ENCODE measurements at places on chromosomes 6 and 20.

DNA sequence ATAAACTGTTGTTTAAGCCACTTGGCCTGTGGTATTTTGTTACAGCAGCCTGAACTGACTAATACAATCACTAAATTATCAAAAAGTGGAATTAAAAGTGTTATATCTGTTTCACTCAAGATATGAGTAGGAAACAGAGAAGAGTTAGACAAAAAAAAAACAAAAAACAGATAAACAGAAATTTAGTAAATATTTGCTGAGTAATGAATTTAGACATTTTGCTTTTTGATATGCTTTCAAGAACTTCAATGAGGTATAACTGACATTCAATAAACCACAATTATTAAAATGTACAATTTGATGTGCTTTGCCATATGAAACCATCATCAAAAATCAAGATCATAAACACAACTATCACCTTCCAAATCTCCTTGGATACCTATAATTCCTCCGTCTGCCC, 369.2 kb downstream of the PAX1 start:
- DNase-seq: no peak

DNA sequence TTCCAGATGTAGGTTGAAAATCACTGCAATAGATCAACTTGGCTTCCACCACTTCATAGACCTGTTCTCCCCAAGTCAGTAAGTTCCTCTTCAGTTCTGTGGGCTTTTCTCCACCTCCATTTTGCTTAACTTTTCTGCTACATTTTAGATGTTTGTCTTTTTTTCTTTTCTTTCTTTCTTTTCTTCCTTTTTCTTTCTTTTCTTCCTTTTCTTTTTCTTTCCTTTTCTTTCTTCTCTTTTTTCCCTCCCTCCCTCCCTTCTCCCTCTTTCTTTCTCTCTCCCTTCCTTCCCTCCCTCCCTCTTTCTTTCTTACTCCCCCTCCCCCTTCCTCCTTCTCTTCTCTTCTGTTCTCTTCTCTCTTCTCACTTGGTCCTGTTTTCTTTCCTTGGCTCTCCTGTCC, 6.9 kb upstream of the FAM8A1 start:
- no peak for DNase-seq

DNA sequence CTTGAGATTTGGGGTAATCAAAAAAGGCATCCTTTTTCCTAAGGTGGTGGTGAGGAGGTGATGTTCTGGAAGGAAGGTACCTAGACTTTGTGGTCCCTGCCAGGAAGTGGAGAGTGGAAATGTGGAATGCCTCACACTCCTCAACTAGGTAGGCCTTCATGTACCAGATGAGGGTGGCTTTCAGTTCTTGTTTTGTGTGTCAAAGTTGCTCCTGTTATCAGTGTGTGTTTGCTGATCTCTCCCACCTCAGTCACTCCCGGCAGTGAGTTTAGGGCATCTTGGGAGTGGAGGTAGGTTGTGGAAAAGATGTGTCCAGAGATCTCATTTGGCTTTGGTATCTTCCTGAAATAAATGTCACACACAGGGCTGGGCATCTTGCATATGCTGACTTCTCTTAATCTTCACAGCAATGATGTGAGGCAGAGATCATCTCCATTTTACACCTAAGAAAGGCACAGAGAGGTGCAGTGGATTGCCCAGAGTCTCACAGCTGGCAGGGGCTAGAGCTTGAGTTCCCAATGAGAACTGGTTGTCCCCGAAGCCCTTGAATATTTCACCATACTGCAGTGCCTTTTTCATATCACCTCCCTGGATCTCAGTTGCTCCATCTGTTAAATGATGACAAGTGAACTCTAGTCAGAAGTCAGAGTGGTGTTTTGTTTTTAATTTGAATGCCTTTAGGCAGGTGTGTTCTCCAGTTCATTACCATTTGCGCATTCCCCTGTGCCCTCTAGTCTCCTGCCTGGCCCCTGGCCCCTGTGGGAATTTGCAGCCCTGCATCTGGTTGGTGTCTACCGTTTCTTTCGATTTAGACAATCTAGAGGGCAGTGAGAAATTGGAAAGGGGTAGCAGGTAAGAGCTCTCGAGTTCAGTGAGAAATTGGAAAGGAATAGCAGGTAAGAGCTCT, 2.9 kb downstream of the PKIG start:
- DNase-seq: no peak

DNA sequence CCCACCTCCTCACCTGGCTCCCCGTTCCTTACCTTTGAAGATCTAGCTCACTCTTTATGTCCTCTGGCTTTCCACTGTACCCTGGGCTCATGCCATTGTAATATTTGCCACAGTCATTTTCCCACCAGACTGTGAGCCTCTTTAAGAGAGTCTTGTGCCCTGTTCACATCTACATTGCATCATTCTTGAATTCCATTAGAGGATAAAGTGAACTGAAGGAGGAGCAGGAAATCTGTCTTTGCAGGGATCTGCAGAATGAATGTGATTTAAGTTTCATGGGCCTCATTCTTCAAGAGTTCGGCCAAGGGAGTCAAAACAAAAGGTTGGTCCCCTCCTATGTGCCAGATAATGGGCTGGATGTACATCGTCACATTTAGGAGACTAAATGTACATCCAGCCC, 272.6 kb upstream of the CITED2 start:
- no peak for DNase-seq

GRCh38 chr6:1311400-1312202, at the start of gene FOXQ1:
Gene FOXQ1, plus strand, starts transcription at chr6:1312098. Its CDS starts 607 bp downstream, at chr6:1312705.
- no peak for DNase-seq

- no peak for DNase-seq
Measured at GRCh38 chr6:2917065-2917464, 14.0 kb upstream of the SERPINB9 start.

- DNase-seq: no peak
Measured at GRCh38 chr6:85797993-85798392, 155.3 kb upstream of the SYNCRIP start.

- no peak for DNase-seq
Measured at GRCh38 chr6:125961117-125961516, 4.5 kb downstream of the HINT3 start.

DNA sequence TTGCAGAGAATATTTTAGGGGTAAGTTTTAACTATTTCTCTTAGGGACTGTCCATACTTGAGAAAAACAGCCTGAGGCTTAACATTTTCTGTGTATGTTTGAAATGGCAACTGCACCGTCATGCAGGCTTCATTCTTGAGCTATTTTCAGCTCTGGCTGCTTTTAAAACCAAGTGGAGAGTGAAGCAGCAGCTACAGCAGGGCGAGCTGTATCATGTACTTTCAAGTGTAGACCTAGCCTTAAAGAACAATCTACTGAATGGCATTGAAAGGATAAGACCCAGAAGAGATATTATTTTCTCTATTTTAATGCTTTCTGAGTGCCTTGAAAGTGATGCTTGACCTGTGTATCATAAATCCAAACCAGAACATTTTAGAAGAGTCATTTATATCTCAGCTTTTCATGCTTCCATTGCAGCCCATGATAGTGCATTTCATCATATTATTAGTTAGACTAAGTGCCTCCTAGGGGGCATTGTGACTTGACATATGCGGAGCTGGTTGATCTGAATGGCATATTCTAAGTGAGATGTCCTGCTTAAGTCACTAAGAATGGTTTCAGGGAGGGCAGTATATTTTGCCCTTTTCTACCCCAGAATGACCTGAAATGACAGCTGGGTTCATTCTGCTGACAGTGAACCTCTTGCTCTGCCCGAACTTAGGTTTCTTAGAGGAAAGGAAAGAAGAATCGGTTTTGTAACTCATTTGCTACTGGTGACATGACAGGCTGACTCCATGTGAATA, 85.3 kb downstream of the NKAIN2 start:
- DNase-seq: no peak

DNA sequence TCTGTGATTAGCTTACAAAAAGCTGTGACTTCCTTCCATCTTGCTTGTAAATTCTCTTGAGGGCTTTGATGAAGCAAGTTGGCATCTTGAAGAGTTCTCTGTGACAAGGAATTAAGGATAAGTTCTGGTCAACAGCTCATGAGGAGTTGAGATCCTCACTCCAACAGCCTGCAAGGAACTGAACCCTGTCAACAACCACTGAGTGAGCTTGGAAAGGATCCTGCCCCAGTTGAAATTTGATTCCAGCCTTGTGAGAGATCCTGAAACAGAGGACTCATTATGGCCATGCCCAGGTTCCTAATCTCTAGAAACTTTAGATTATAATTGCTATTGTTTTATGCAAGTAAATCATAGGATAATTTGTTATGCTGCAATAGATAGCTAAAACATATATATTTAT, 133.7 kb downstream of the PTCHD4 start:
- no peak for DNase-seq

DNA sequence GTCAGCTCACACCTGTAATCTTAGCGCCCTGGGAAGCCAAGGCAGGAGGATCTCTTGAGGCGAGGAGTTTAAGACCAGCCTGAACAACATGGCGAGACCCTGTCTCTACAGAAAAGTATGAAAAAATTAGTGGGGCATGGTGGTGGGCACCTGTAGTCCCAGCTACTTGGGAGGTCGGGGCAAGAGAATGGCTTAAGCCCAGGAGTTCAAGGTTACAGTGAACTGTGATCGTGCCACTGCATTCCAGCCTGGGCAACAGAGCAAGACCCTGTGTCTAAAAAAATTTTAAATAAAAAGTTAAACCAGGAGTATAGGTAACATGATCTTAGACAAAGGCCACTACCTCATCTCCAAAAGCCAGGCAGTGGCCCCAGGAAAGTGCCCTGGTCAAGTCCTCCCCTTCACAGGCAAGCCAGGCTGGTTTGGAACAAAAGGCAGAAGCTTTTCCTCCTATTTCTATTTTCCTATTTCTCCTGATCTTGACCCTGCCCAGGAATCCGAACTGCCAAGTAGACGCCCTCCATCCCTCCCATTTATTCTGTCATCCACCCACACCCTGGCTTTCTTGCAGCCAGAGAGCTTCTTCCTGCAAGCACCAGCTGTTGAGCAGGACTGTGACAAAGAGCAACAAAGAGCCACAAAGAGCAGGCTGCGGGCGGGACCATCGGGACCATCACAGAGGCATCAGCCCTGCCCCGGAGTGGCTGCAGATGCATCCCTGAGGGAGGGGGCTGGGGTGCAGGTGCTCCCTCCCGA, 149.9 kb upstream of the AFDN start:
- DNase-seq: no peak

DNA sequence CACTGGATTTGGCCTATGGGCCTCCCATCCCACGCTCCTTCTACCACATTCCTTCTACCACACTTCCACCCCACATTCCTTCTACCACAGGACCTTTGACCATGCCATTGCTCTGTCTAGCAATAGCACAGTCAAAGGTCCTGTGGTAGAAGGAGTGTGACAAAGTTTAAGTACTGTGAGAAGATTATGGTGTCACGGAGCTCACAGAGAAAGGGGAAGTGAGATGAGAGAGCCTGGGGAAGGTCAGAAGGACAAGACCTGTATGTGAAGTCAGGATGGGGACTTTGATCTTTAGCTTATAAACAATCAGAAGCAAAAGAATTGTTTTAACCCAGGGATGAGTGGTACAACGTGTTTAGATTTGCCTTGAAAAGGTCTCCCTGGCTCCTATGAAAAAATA, 568.2 kb upstream of the CHD6 start:
- DNase-seq: no peak

DNA sequence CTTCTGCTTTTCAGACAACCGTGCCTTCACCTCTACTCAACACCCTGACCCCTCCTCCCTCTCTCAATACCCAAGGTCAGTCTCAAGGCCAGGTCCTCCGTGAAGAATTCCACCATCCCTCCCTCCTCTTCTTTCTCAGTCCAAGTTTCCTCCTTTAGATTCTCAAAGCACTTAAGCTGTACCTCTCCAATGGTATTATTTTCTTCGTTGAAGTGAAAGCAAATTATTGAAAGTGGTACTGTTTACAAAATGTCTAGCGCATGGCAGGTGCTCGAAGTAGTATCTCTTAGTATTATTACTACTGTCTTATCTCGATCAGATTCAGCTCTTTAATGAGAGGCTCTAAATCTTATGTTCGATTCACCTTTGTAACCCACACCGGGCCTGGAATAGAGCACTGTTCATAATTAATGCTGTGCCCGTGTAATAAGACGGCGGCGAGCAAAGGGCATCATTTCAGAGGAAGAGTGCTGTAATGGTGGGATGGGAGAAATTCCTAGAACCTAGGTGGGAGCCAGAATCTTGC, 593 bp upstream of the RALGAPB start:
- DNase-seq: no peak

DNA sequence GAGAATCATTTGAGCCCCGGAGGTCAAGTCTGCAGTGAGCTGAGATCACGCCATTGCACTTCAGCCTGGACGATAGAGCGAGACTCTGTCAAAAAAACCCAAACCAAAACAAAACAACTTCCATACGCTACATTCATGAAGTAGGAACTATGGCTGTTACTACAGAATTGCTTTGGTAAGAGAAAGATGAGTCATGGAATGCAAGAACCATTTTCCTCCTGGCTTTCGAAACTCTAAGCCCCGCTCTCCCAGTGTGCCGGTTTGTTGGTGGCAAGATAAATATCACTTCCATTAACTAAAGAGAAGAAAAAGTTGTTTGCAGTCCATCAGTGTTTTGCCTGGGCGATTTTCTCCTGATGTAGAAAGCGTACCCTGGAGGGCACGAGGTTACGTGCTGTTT, 61.3 kb downstream of the ZDHHC14 start:
- DNase-seq: peak; percentile 89

DNA sequence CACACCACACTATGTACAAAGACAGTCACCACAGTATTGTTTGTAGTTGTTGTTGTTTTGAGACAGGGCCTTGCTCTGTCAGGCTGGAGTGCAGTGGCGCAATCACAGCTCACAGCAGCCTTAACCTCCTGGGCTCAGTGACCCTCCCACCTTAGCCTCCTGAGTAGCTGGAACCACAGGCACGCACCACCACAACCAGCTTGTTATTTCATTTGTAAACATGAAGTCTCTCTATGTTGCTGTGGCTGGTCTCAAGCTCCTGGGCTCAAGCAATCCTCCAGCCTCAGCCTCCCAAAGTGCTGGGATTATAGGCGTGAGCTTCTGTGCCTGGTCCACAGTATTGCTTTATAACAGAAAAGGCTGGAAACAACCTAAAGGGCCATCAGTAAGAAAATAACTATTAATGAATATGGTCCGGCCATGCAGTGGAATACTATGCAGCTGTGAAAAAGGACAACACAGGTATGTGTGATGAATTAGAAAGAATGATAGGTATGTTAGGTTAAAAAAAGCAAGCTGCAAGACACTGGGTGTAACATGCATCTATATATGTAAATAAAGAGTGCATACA, 30.0 kb upstream of the PTGIS start:
- no peak for DNase-seq

DNA sequence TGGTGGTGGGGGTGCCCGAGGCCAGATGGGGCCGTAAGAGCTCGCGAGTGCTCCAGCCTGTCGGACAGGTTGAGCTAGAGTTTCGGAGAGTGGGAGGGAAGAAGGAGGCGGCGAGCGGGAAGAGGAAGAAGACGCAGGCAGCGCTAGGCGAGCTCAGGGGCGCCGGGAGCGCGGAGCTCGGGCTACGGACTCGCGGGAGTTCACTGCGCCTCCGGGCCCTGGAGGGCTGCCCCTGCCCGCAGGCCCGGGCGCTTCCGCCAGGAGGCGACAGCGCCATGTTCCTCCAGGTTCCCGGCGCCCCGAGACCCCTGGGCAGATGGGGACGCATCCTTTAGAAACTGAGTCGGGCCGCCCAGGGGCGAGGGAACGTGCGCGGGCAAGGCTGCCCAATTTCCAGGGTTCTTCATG, 984 bp downstream of the TFAP2C start:
- peak; percentile 8 for DNase-seq

Data from inflammatory macrophage (primary cell).